AG20443 (cell line): ENCODE measurements at places on chromosomes 2 and 18.

DNA sequence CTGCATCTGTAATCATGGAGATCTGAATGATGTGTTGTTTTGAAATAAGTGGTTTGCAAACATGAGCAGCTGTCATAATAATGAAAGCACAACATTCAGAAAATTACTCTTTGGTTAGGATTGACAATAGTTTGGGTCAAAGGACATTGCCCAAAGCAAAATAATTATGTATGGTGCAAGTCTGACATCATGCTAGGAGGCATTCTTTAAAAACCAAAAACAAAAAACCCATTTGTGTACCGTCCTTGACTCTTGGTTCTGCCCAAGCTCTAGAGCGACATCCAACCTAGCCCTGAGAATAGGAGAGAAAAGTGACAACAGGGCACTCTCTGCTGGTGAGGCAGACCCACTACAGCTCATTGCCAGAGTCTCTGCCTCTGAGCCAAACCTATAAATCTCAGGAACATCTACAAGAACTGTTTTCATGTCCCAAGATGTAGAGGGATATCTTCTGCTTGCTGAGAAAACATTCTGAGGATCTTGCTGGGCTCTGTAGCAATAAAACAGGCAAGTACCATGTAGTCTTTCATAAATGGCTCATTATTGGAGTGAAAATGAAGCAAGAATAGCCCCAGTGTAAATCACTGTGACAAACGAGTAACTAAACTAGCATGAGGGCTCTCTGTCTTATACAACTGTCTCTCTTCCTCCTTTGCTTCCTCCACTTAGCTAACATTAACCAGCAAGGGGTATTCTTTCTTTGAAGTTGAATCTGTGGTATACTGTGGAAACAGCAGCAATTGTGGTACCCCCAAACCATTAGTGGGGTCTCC lies 266.8 kb upstream of the CXCR4 start:
- peak; percentile 27 for DNase-seq

DNA sequence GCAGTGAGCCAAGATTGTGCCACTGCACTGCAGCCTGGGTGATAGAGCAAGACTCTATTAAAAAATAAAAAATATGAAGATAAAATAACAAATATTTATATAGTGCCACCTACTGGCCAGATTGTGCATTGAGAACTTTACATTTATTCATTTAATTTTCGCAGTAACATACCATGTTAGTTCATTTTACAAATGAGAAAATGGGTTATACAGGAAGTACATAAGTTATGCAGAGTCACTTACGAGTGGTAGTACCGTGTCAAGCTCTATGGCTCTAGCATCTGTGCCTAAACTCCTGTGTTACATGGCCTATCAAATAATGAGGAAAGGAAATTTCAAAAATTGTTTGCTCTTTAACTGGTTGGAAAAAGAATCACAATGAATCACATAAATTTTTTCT lies 27.9 kb downstream of the RIF1 start:
- DNase-seq: peak; percentile 30

GRCh38 chr2:231786177-231786916 lies at the start of gene COPS7B:
Gene COPS7B (plus strand): TSS chr2:231786445. CDS start chr2:231788571, 2,126 bp downstream.
- peak; percentile 91 for DNase-seq

DNA sequence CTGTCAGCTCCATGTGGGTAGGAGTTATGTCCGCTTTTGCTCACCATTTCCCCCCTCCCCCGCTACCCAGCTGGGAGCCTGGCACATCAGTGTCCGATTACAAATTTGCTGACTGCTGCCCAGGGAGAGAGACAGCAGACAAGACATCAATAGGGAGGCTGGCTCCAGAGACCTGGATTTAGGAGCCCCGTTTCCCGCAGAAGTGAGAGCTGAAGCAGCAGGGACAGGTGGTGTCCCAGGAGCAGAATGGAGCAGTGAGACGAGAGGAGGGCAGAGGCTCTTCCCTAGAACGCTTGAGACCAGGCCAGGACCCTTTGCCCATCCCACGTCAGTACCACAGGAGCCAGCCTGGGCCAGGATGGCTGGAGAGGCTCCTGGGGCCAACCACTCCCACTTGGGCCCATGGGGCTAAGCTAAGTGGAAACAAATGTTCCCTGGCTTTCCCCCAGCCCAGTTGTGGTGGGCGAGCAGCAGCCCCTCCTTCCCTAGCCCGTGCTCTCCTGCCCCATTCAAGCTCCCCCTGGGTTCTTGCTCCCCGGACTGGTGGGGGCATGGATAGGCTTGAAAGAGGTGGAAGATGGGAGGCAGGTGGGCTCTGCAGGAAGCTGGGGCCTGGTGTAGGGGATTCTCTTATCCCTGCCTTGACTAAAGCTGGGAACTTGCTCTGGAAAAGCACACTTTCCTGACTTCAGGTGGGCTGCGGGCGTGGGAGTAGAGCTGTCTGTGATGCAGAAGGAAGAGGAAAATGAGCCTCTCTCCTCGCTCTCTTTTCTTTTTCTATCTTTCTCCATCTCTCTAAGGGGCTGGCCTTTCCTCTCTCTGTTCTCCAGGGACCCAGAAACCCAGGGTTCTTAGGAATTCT lies 4.1 kb upstream of the WNT6 start:
- DNase-seq: no peak

DNA sequence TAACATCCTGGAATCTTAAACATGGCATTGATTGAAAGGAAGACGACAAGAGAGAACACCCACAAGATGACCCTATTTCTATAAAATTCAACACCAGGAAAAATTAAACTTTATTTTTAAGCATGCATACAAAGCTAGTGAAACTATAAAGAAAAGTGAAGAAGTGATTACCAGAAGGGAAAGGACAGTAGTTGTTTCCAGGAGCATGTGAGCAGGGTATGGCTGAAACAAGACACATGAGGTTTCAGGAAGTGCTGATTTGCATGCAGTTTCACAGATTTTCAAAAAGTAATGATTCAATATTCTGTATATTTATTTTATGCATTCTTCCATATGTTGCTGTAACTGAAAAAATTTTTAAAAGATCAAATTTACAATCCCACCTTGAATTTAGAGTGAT lies 24.6 kb upstream of the DAW1 start:
- no peak for DNase-seq
